ENCODE measurements at places on chromosomes 16 and 17.

GRCh38 chr17:6862825-6863224 is 31.3 kb upstream of the TEKT1 start:
- DNase-seq, result peak; percentile 15

GRCh38 chr16:88956546-88957432 is 20.2 kb downstream of the CBFA2T3 start:
- no peak for DNase-seq

- DNase-seq, result no peak
These were observed 6.6 kb upstream of the TEKT3 start for GRCh38 chr17:15348021-15348420.

DNA sequence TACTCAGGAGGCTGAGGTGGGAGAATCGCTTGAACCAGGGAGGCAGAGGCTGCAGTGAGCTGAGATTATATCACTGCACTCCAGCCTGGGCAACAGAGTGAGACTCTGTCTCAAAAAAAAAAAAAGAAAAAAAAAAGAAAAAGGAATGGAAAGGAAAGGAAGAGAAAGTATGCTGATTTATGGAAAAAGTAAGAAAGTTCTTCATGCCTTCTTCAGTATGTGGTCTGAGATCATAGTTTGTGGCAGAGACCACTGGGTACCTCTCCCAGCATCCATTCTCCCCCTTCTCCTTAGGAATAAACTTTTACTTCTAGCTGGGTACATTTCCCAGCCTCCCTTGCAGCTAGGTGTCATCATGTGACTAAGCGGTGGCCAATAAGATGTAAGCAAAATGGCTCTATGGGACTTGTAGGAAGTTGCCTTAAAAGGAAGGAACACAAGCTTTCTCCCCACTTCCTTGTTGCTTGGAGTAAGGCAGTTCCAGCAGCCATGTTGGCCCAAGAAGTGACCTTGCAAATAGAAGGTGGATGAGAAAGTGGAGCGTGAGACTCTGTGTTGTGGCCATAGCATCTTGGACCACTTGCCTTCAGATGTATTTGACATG is 26.1 kb upstream of the XPO6 start:
- DNase-seq, result no peak

GRCh38 chr17:79991140-79991923 is 44.3 kb downstream of the TBC1D16 start:
- peak; percentile 82 for DNase-seq

DNA sequence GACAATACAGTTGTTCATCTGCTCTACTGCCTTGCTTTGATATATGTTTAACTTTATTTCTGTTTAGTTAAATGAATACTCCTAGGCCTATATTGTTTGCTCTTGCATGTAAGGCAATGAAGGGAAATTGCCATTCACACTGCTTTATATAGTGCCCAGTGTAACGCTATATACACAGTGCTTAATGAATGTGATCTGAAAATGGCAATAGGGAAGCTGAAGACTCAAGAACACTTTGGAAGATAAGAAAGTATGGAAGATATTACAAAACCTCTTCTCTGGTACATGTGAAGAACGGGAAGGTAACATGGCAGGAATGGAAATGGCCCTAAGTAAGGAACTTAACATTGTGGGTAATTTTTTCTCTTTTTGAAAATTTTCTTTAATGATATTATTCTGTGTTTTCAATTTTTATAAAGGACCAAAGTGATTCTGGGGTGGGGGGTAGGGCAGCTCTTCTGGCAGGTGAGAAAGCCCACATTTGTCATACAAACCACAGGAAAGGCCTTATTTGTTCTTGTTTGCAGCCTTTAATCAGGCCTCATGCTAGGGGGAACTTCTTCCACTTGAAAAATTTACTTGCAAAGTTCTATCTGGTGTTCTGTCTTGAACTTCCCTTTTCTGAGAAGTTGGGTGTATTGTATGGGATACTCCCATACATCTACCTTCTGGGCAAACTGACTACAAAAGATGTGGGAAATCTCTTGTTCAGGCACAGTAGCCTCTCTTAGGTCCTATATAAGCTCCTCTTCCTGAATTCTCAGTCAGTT is 100.8 kb upstream of the CORO6 start:
- DNase-seq, result no peak

- DNase-seq, result peak; percentile 74
These were observed 13.7 kb downstream of the SYCE1L start for GRCh38 chr16:77212741-77213541.

GRCh38 chr16:67963662-67964321 is 4.6 kb downstream of the SLC12A4 start:
- DNase-seq, result no peak

- no peak for DNase-seq
These were observed 75.5 kb upstream of the GNG13 start for GRCh38 chr16:876041-876335.

- peak; percentile 45 for DNase-seq
These were observed 1.1 kb downstream of the FHOD1 start for GRCh38 chr16:67246081-67246755.

DNA sequence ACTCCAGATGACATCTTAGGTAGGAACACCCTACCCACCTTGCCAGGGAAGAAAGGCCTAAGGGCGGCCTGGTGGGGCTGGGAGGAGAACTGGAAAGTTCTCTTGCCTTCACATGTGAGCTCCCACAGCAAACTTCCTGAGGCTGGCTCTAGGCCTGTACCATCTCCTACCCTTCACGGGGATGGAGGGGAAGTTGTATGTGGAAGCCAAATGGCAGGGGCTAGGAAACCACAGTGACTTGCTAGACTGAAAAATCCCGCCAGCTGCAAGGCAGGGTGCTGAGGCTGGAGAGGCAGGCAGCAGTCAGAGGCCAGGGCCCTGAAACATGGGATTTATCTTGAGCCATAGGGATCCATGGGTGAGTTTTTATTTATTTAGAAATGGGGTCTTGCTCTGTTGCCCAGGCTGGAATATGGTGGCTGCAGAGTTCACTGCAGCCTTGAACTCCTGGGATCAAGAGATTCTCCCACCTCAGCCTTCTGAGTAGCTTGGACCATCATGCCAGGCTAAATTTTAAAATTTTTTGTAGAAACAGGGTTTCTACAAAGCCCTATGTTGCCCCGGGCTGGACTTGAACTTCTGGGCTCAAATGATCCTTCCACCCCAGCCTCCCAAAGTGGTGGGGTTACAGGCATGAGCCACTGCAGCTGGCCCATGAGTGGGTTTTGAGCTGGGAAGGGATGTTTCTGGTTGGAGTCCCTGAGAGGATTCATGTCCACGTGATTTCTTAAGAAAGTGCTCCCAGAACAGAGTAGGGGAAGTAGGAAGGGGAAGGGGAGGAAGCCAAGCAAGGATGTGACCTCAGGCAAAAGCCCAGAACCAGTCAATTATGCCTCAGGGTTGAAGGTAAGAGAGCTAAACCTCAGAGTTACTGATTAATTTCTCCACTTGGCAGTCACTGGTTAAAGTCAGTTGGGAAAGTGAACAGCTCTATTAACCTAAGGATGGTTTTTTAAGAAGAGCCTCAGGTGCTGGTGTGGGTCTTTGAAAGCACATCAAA is 4.0 kb upstream of the KAT8 start:
- no peak for DNase-seq

- no peak for DNase-seq
These were observed 102.2 kb downstream of the HIC1 start for GRCh38 chr17:2157081-2157480.

GRCh38 chr17:31433091-31433790 is 41.8 kb downstream of the RAB11FIP4 start:
- peak; percentile 25 for DNase-seq

- no peak for DNase-seq
These were observed 88.8 kb downstream of the LITAF start for GRCh38 chr16:11497851-11498289.

GRCh38 chr17:9298135-9298534 is 276.8 kb downstream of the NTN1 start:
- no peak for DNase-seq

- no peak for DNase-seq
These were observed 39.8 kb upstream of the RASD1 start for GRCh38 chr17:17535957-17536356.

Measured in activated CD8-positive, alpha-beta memory T cell treated with anti-CD3 and anti-CD28 coated beads, Interleukin-2, amount 50 U/mL, for 4 hours (primary cell).